ENCODE measurements at places on chromosomes 2 and 18.

GRCh38 chr2:240213476-240214421, 73.3 kb upstream of the OTOS start:
- no peak for DNase-seq

DNA sequence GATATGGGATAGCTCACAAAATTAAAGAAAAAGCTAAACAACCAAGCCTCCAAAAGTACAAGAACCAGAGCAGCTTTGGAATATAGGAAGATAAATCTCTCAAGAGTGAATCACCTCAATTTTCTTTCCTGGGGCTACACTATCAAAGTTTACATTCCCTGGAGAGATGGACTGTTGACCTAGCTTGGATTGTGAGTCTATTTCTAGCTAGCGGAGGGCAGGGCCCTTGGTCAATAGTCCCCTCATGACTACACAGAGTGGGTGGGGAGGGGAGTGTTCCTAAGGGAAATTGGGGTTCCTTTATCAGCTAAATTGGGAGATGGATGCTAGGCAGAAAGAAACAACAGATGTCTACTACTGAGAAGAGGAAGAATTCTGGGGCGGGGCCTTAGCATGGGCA, 29.9 kb upstream of the EIF2AK3 start:
- DNase-seq: no peak

DNA sequence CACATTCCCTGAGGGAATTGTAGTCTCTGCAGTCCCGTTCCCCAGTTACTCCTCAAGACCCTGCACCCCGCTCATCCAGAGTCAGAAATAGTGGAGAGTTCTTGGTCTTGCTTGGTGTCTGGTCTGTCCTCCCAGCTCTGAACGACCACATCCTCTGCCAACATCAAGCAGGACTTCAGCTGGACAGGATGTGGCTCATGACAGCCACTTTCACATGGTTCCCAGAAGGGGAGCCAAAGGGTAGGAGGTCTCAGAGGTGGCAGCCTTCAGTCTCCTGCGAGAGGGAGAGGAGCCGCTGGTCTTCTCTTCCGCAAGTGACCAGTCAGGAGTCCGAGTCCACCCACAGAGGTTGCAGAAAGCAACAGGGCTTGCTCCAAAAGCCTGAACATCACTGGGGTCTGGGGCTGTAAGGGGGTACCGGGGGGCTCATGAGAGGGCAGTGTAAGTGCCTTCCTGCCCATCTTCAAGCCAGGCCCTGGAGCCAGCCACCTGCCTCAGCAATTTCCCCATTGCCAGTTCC, 29.8 kb downstream of the B3GNT7 start:
- DNase-seq: no peak

GRCh38 chr18:62953663-62954062, 238.3 kb downstream of the PHLPP1 start:
- DNase-seq: no peak

- DNase-seq: no peak
Measured at GRCh38 chr2:239467956-239468490, 67.2 kb upstream of the HDAC4 start.

All from stimulated activated CD8-positive, alpha-beta memory T cell treated with anti-CD3 and anti-CD28 coated beads, Interleukin-4, amount 100 ng/mL, for 4 hours (primary cell).